Effector CD8-positive, alpha-beta T cell (primary cell): ENCODE measurements at places on chromosomes 2 and 18.

GRCh38 chr2:228474466-228474865 lies 293.0 kb upstream of the SPHKAP start:
- DNase-seq: no peak

- DNase-seq: no peak
Observed at GRCh38 chr2:242041816-242042215, 172.3 kb downstream of the RTP5 start.

DNA sequence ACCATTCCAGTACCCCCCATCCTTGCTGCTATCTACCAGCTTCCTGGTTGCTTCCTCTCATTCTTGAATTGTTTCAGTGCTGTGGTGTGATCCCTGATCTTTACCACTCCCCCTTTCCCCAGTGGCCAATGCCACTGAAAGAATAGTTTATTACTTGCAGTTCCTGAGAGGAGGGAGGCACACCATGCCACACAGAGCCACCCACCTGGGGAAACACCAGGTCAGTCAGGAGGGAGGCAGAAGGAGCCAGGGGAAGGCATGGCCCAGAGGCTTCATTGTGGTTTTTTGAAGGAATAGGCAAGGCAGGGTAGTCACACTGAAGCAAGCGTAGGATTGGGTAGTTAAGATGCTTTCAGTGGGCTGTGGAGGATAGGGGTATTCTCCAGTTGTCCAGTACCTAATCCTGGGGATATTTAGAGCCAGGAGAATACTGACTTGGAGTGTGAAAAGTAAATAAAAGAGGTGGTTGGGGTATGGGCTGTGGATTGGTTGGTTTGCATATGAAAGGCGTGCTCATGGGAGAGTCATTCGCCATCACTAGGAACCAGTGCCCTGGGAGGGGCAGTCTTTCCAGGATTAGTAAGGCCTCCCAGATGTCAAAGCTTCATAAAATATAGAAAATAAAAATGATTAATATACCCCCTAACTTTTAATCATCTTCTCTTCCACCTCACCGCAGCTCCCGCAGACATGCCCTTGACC lies 6.7 kb upstream of the TMEM177 start:
- no peak for DNase-seq

GRCh38 chr2:63950414-63950813 lies 68.8 kb downstream of the VPS54 start:
- no peak for DNase-seq

DNA sequence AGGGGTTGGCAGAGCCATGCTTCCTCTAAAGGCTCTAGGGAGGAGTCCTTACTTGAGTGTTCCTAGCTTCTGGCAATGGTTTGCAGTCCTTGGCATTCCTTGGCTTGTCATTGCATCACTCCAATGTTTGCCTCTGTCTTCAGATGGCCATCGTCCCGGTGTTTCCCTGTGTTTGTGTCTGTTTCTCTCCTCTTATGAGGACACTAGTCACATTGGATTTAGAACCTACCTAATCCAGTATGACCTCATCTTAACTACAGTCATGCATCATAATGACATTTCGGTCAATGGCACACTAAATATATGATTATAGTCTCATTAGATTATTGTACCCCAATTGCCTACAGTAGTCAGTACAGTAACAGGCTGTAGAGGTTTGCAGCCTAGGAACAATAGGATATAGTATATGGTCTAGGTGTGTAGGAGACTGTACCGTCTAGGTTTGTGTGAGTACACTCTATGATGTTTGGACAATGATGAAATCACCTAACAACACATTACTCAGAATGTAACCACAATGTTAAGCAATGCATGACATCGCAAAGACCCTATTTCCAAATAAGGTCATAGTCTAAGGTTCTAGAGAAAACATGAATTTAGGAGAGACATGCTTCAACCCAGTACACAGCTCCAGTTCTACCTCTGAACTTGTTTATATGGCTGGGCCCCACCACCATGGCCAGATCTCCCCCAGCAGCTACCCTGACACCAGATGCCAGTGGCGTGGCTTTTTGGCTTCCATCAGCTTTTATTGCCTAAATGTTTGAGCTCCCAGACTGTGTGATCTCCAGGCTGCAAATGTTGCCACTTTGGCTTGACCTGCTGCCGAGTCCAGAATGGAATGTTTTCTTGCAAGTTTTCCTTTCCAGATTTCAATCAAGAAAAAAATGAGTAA lies 22.1 kb downstream of the SRD5A2 start:
- no peak for DNase-seq

DNA sequence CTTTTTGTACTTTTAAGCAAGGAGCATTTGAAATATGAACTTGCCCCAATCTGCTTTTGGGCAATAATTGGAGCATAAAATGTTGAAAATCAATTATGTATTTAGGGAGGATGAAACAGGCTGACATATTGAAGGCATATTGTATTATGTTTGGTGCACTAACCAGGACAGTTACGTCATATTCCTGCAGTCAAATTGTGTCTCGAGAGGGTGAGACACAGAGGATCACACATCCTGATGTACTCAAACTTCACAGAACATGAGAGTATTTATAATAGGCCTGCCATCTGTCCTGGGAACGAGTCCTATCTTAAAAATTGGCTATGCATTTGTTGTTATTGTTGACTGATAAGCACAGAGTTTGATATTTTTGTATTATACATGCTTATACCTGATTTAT lies 44.7 kb downstream of the TANC1 start:
- DNase-seq: no peak

- no peak for DNase-seq
Observed at GRCh38 chr18:61743775-61744531, 148.9 kb downstream of the RNF152 start.

DNA sequence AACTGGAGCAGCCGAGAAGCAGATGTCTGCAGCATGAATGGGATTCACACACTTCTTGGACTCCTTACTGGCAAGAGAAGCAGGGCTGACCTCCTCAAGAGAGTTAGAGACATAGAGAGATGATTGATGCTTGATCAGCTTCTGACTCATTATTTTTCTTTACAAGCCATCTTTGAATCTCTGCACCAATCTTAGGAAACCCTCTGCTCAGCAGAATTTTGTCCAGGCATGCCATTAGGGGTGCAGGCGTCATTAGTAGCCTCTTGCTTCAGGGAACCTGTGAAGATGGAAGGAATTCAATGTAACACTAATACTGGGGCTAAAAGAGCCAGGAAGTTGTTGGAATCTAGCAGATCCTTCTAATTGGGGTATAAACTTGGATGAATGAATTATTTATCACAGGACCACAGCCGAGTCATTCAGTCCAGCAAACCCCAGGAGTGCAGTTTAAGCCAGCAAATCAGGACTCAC lies 151.8 kb downstream of the MGAT5 start:
- DNase-seq: no peak

- DNase-seq: no peak
Observed at GRCh38 chr18:35387152-35387571, 10.0 kb upstream of the ZNF396 start.

DNA sequence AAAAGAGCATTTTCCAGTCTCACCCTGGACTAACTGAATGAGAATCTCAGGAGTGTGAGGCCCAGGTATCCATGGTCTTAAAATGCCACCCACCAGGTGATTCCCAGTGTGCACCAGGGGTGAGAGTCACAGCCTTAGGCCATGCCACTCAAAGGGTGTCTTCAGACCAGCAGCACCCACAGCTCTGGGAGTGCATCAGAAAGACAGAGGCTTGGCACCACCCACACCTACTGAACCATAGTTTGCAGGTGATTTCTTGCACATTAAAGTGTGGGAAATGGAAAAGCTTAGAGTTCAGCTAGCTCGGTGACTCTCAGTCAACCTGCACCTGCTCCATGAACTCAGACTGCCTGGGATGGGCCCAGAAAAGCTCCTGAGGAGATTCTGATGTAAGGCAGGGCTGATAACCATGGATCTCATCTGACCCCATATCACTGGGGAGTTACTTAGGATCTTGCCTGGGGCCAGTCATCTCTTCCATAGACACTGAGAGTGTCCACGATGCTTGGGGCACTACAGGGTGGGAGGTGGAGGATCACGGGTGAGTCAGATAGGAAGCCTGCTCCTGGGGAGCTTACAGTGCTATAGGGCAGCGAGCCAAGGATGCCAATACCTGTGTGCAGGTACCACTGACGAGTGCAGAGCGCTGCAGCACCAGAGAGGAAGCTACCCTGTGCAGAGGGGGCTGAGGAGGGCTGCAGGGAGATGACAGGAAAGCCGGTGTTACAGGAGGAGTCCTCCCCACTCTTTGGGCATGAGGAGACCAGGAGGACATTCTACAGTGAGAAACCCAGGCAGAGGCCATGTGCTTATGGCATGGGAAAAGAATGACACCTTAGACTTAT lies 4.6 kb downstream of the IL37 start:
- DNase-seq: no peak

DNA sequence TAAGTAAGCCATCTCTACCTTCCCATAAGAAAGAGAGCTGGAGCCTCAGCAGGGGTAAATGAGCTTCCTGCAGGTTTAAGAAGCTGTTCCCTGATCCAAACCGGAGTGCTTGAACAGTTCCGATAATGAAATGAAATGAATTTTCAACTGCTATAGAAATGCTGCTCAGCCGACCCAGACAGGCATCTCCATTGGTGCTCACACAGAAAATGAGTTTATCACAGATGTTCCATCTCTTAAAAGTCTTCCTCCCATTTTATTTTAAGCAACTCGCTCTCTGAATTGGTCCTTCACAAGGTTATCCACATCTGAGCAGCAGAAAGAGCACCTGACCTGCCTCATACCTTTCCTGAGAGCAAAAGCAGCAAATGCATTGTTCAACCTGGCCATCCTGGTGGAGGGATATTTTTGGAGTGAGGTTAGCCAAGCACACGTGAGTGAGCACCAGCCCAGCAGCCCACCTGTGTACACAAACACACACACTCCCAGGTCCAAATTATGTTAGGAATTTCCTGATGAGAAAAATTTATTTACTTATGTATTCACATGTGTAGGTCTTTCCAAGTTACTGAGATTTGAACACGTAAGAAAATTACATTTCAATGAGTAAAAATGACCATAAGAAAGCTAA lies 42.2 kb upstream of the CCDC68 start:
- no peak for DNase-seq

DNA sequence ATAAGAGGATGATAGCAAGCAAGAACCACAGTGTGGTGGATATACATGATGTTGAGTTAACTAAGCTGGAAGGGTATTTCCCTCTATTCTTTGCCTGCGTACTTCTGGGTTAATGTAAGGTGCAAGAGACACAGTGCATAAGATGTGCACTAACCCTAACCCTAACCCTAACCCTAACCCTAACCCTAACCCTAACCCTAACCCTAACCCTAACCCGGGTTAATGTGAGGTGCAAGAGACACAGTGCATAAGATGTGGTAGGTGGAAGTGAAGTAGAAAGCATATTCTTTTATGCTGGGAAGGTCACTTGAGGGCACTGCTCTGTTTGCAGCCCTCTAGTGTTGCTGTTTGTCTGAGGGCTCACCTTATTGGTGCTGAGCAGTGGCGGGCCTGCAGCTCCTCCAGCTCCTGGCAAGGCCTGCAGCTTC lies 181.5 kb upstream of the ITGA4 start:
- DNase-seq: no peak

DNA sequence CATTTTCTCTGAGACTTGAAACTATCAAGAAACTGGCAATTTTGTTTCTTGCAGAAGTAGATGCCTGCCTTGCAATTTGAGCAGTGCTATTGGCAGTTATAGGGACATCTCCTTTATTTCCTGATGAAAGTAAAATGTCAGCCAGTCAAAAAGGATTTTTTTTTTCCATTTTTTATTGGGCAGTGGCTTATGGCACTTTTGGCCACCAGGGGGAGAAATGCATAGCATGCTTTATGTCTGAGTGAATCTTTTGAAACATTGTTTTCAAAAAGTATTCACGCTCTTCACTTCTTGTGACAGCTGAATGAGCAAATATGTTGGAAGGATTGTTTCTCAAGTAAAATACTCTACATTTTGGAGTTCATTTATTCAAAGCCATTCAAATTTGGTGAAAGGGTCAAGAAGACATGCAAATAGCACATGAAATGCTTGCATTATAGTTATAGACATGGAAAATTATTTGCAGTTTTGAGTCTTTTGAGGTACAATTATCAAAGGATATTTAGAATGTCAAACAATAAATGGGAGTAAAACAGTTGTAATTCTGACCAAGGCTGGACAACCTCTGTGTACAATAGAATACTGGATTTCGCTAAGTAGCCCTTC lies 491.0 kb downstream of the CDH2 start:
- no peak for DNase-seq

DNA sequence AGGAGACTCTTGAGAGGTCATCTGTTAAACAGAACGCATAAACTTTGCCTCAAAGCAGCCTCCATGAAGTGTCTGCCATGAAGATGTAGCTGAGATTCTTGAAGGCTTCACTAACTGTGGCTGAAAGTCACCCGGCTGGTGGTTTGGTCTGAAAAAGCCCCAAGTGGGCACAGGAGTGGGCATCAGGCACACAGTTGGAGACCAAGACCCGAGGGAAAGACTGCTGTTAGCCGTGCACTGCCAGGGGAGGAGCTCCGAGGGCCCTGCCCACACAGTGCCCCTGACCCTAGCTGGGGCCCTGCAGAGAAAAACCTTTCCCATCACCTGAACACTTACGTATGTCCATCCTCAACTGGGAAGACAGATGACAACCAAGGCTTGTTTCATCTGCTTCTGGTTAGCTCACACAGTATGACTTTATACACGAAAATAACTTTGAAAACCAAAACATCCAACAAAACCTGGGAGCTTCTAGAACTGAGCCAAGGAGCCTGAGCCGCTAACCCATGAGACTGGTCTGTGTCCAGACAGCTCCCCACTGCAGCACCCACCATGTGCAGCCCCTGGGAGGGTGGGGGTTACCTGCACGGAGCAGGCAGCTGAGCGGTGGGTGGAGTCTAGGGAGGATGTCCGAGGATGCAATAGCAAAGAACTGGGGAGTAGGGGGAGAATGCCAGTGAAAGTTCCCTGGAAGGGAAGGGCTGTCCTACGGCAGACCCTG lies 15.4 kb downstream of the HJURP start:
- no peak for DNase-seq

DNA sequence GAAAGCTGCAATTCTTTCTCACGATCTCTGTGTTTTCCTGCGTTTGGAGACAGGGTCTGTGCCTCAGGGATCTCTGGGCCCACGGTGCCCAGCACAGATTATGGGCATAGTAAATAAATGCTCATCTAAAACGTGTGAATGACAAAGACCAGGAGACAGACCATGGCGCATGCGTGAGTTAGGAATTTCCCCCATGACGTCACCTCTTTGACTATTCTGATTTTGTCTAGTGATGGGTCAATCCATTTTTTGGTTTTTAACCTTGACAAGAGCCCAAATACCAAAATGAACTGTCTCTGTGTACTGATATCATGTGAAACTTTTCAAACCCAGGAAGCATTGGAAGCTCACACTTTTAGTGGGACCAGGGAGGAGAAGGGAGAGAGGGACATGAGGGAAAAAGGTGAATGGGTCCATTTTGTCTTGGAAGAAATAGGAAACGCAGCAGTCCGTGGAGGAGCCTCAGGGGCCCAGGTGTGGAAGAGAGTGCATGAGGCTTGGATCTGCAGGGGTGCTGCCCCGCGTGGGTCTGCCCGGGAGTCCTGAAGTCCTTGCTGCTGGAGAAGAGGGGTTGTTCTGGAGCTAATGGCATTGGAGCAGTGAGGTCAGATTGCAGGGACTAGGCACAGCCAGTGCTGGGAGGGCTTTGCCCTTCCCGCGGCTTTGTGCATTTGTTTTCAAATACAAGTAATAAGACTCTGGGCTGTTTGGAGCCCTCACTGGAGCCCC lies 172.2 kb downstream of the ASB1 start:
- DNase-seq: no peak
